ENCODE measurements at places on chromosomes 4 and X. TPM values are rescaled to one million over a fixed set of nuclear protein-coding genes. Genes with fewer than 3 reads are reported as not detected.

DNA sequence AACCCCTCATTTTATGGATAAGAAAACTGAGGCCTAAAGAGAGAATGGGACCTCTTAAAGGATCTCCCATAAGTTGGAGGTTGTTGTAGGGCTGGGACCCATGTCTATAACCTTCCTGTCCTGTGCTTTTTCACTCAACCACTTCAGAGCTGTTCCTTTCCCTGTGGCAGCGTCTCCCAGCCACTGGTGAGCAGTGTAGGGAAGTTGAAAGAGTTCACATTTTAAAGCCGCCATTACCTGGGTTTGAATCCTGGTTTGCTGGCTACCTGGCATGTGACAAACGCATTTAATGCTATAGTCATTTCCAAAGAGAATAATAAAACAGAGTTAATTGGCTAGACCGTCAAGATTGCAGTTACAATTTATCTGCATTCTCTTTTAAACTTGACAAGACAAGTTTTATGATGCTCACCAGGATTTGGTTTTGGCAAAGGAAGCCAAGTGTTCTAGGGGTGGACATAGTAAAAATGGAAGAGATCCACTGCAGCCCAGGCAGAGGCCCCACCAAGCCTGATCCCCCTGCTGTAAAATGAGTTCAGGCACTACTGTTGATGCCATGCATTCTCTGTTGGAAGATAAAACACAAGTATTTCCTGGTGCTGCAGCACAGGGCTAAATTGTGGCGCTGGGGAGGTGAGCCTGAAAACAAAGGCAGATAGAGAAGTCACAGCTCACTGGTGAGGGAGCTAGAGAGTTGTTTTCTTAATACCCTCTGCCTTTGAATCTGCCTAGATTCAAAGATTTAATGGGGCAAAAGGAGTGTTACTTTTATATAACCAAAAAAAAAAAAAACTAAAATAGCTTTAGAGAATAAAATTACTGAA, 218.7 kb downstream of the NWD2 start:
- no peaks in the 10 kb centered on the region for H3K4me1 ChIP-seq
- H3K4me3 ChIP-seq, result no peak overlapping the region
- no peaks in the 10 kb centered on the region for H3K36me3 ChIP-seq
- H3K27me3 ChIP-seq, result no peaks in the 10 kb centered on the region
- H3K27ac ChIP-seq, result no peak overlapping the region

GRCh38 chr4:2574863-2575262, 38.4 kb downstream of the FAM193A start:
- no peaks in the 10 kb centered on the region for H3K36me3 ChIP-seq
- no peak for DNase-seq
- H3K4me3 ChIP-seq, result no peak overlapping the region

DNA sequence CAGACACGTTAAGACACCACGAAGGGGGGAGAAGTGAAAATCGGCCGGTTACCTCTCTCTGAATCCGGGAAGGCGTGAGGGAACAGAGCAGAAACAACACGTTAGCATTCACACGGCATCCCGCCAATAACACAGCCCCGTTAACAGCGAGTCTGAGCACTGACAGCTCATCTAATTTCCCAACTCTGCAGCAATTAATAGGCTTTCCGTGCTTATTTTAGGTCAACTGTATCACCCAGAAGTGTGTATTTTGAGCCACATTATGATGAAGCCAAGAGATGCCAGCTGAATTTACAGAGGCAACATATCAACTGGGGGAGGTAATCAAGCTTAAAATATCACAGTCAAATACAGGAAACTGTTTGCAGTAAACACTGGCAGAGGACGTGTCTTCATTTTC, 92.6 kb downstream of the NSUN7 start:
- no peaks in the 10 kb centered on the region for H3K27me3 ChIP-seq
- H3K4me1 ChIP-seq, result peaks cover 12% of the 10 kb centered on the region
- H3K36me3 ChIP-seq, result no peaks in the 10 kb centered on the region

DNA sequence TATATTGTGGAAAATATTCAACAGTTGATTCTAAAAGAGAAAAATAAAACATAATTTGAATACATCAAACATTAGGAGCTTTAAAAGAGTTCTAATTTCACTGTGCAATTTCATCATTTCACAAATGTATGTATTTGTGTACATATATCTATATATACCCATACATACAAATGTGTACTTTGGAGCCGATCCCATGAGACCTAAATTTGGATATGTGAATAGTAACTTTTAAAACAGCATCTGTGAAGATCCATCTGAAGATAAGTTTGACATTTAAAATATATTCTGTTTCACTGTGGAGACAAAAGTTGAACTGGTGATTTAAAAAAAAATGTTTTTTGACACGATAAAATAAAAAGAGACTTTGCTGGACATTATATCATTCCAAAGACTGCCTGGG, 374.0 kb downstream of the TMA16 start:
- no peak overlapping the region for H3K4me3 ChIP-seq
- no peaks in the 10 kb centered on the region for H3K4me1 ChIP-seq
- no peak overlapping the region for H3K27ac ChIP-seq
- peaks cover 6% of the 10 kb centered on the region for H3K36me3 ChIP-seq
- H3K27me3 ChIP-seq, result no peaks in the 10 kb centered on the region
- DNase-seq, result no peak

- H3K4me3 ChIP-seq, result no peak overlapping the region
- no peaks in the 10 kb centered on the region for H3K27me3 ChIP-seq
- H3K4me1 ChIP-seq, result no peaks in the 10 kb centered on the region
- H3K36me3 ChIP-seq, result no peaks in the 10 kb centered on the region
Observed at GRCh38 chr4:184887333-184887732, 61.6 kb upstream of the ACSL1 start.

GRCh38 chr4:135184715-135185114, 983.1 kb upstream of the PABPC4L start:
- no peak overlapping the region for H3K4me3 ChIP-seq
- H3K27ac ChIP-seq, result no peak overlapping the region
- no peak for DNase-seq
- no peaks in the 10 kb centered on the region for H3K4me1 ChIP-seq
- no peaks in the 10 kb centered on the region for H3K36me3 ChIP-seq

Gene PTTG2
- total RNA-seq, result not detected

Gene OPHN1
- 14.6 TPM for total RNA-seq

Gene DCX
- 0.44 TPM for total RNA-seq

All from breast epithelium (tissue), 4 donors.